ENCODE measurements at places on chromosomes 1 and 21.
A peak's percentile ranks its signal among the peaks of the same experiment; 100 is the strongest.

- no peak for DNase-seq
These were observed 11.3 kb downstream of the EFHD2 start for GRCh38 chr1:15420853-15421465.

- no peak for DNase-seq
These were observed 97.7 kb upstream of the TMEM51 start for GRCh38 chr1:15055736-15056415.

GRCh38 chr1:13754510-13755103, 54.6 kb downstream of the PRDM2 start:
- DNase-seq = peak; percentile 44

DNA sequence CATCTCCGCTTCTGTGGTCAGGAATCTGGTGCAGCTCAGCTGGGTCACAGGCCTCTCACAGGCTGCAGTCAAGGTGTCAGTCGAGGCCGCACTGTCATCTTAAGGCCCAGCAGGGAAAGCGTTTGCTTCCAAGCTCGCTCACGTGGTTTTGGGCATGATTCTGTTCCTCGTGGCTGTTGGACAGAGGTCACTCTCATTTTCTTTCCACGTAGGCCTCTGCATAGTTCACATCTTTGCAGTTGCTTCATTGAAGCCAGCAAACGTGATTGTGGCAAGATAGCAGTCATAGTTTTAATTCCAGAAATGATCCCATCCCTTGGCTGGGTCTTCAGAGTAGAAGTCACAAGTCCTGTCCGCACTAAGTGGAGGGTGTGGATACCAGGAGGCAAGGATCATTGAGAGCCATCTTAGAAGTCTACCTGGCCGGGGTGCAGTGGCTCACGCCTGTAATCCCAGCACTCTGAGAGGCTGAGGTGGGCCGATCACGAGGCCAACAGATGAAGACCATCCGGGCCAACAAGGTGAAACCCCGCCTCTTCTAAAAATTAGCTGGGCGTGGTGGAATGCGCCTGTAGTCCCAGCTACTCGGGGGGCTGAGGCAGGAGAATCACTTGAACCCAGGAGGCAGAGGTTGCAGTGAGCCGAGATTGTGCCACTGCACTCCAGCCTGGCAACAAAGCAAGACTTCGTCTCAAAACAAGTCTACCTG, 24.5 kb downstream of the NECAP2 start:
- DNase-seq = peak; percentile 5

DNA sequence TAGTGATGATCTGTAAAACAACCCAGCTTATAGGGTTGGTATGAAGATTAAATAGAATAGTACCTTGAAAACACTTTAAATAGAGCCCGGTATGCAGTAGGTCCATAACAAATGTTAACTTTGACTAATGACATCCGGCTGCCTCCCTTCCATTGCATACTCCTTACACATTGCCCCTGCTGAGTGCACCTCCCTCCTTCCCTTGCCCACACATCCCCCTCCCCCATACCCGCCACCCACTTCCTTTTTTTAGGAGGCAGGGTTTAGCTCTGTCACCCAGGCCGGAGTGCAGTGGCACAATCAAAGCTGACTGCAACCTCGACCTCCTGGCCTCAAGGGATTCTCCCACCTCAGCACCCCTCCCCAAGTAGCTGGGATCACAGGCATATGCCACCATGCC, 24.4 kb upstream of the ZC3H12A start:
- DNase-seq = peak; percentile 39

Data from fibroblast of skin of back (primary cell).